ENCODE measurements at places on chromosomes 3 and 15.

GRCh38 chr15:44535523-44536301 lies 1.2 kb upstream of the EIF3J start:
- peak; percentile 60 for DNase-seq

DNA sequence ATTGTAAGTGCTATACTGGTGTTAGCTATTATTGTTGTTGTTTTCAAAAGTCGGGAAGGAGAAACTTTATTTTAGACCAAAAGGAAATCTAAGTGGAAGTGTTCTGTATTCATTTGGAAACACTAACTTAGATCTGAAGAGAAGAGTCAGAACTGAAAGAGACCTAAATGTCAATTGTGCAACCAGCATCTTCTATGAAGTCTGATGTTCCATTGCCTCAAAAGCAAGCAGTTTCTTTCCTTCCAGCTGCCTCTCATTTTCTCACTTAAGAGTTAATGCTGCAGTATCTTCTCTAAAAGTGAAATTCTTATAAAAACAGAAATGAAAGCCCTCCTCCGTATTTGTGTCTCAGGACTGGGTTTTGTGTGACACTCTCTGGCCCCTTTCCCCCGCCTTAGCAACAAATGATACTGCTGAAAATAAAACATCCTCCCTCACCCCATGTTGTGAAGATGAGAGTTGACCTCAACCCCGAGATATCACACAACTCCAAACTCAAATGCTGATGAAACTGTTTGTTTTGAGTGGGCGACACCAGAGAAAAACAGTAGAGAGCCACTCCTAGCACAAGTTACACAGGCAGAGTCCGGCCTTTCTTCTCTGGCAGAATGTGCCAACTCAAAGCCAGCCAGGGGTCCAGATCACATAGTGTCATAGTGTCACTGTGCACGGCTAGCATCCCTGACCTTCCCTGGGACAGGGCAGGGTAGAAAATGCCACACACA lies 48.9 kb downstream of the GLDN start:
- no peak for DNase-seq

- no peak for DNase-seq
Measured at GRCh38 chr3:39282057-39282456, 2.2 kb upstream of the CX3CR1 start.

- no peak for DNase-seq
Measured at GRCh38 chr15:83431521-83431920, 15.6 kb upstream of the SH3GL3 start.

- DNase-seq, result peak; percentile 65
Measured at GRCh38 chr15:23035964-23036566, 3.3 kb downstream of the TUBGCP5 start.

- peak; percentile 66 for DNase-seq
Measured at GRCh38 chr3:143627336-143627735, 220.9 kb downstream of the SLC9A9 start.

GRCh38 chr3:177427540-177427939 lies 230.3 kb upstream of the TBL1XR1 start:
- peak; percentile 65 for DNase-seq

DNA sequence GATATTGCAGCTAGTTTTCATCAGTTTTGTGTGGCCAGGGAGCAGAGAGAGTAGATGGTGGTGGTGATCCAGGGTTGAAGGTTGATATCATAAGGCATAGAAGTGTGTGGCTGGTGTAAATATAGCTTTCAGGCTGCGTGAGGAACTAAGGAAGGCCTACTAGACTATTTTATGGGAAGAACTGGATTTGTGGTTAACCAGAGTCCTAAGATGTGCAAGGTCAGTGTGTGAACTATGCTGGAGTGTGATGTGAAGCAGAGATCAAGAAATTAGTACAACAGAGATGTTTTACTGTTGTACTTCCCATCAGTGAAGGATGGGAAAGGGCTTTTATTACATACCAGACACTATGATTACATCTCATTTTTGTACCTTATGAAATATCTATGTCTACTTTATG lies 41.5 kb downstream of the MAPK6 start:
- DNase-seq, result no peak

DNA sequence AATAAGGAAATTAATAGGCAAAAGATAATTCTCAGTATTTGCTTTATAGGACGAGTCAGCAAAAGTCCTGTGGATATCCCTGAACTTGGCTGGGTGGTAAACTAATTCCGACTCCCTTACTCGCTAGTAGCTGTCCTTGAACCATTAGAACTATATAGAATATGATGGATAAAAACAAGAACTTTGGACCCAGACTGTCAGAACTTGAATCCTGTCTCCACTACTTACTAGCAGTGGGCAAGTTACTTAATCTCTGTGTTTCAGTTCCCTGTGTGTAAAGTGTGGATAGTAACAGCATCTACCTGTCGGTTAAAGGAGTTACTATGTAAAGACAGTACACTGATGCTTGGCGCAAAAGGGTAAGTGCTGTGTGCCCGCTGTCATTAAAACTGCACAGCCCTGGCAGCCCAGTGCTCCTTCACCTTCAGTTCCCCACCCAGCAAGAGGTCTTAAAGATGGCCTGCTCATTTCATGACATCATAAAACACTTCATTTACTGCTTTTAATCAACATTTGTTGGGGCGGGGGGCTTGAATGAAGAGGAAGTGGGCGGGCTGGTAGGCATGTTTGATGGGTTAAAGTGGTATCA lies 7.3 kb downstream of the TPM1 start:
- peak; percentile 55 for DNase-seq

DNA sequence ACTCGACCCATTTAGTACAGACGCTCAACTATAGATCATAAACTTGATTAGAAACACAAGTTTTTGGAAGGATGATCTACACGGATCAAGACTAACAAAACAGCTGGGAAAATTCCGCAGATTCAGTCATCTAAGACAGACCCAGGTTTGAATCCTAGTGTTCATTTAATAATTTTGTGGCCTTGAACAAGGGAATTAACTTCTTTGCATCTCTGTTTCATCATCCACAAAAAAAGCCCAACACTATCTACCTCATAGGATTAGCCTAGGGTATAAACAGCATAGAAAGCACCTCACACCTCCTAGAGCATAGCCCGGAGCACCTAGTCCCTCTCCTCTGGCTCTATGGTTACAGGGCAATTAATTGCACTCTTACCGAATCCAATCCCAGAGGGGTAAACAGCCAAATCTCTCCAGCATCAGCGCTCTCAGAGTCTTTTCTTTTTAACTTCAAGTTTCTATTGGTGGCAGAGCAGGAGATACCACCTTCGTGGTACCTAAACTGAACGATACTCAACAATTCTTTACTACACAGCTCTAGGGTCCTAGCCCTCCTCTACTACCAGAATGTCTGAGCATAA lies 3.5 kb downstream of the TBL1XR1 start:
- DNase-seq, result no peak

- no peak for DNase-seq
Measured at GRCh38 chr15:38053776-38054175, 119.3 kb downstream of the TMCO5A start.

GRCh38 chr15:93291380-93291779 lies 202.4 kb upstream of the RGMA start:
- no peak for DNase-seq

DNA sequence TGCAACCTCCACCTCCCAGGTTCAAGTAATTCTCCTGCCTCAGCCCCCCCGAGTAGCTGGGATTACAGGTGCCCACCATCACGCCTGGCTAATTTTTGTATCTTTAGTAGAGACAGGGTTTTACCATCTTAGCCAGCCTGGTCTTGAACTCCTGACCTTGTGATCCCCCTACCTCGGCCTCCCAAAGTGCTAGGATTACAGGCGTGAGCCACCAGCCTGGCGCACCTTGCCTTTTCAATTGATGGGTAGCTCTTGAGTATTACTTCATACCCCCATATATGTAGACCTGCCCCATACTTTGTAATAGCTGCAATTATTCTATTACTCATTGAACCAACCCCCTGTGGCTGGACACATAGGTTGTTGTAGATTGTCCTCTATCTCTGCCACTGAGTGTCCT lies 101.3 kb downstream of the LRRK1 start:
- no peak for DNase-seq

GRCh38 chr3:150410311-150411105 lies 2.4 kb downstream of the TSC22D2 start:
- DNase-seq, result peak; percentile 43

DNA sequence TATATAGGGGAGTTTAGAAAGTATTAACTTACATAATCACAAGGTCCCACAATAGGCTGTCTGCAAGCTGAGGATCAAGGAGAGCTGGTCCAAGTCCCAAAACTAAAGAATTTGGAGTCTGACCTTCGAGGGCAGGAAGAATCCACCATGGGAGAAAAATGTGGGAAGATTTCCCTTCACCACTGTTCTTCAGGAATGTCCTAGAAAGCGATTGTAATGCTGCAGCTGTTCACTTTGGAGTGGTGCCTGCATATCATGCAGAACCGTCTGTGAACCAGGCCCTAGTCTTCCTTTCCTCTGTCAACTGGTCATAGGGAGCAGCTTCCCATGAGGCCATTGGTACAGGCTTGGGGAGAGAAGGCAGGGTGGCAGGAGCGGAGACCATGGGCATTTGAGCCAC lies 497.9 kb upstream of the ARPP21 start:
- DNase-seq, result no peak

Data from kidney tubule cell (primary cell).